NCI-H1436 treated with DMSO at 0.1 percent for 48 hours (cell line): ENCODE measurements at places on chromosomes 2 and 18.

DNA sequence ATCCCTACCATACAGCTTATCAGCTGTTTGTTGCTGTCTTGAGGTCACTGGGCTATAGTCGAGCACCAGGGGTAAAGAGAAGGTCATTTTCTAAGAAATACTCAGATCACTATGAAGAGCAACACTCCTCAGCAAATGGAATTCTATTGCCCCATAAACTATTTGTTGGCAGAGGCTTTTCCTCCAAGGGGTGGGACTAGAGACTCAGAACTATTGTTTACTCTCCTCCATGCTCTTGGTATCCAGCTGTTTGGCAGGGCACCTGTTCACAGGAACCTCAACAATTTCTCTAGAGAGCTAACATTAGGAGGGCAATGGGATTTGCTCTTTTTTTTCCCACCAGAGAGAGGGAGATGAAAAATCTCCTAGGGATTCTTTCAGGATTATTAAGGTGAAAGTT, 249.1 kb upstream of the SPRED2 start:
- no peak for DNase-seq

DNA sequence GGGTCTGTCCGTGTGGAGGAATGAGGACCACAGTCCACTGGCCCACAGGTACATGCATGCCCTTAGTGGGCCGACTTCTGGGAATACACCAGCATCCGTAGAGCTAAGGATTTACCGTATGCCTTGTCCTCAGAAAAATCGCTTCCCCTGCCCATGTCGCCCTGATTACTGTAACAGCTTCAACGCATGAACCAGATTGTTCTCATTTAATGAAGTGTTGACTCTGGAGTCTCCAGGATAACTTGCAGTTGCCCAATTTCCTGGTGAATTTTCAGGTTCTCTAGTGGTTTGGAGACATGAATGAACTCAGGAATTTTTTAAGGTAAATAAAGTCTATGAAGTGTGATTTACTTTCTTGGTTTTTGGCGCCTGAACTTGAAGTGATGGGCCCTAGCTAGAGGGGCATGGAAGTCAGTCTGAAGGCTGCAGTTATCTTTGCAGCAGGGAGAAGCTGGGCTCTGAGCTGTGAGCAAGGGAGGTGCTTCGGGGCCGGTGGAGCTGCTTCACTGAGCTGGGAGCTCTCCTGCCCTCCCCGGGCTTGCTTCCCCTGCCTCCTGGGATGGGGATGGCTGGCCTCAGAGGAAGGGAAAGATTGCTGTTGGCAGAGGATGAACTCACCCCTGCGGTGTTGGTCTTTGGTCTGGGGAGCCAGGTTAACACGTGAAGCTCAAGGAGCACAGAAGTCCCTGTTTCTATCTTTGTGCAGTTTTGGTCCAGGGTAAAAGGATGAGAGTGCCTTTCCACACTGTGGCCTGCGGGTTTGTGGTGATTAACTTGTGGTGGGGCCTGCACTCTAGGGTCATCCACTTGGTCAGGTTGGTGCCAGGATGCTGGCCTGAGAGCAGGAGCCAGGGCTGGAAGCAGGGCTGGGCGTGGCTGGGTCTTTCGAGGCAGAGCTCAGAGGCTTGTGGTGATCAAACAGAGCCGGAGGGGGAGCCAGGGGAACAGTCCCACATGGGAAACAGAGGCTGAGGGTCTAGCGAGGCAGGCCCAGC, 28.1 kb downstream of the TCF7L1 start:
- DNase-seq: no peak

- peak; percentile 38 for DNase-seq
Observed at GRCh38 chr2:66574701-66575624, 140.0 kb downstream of the MEIS1 start.

GRCh38 chr2:96811917-96812316, 4.2 kb upstream of the CNNM3 start:
- DNase-seq: no peak

DNA sequence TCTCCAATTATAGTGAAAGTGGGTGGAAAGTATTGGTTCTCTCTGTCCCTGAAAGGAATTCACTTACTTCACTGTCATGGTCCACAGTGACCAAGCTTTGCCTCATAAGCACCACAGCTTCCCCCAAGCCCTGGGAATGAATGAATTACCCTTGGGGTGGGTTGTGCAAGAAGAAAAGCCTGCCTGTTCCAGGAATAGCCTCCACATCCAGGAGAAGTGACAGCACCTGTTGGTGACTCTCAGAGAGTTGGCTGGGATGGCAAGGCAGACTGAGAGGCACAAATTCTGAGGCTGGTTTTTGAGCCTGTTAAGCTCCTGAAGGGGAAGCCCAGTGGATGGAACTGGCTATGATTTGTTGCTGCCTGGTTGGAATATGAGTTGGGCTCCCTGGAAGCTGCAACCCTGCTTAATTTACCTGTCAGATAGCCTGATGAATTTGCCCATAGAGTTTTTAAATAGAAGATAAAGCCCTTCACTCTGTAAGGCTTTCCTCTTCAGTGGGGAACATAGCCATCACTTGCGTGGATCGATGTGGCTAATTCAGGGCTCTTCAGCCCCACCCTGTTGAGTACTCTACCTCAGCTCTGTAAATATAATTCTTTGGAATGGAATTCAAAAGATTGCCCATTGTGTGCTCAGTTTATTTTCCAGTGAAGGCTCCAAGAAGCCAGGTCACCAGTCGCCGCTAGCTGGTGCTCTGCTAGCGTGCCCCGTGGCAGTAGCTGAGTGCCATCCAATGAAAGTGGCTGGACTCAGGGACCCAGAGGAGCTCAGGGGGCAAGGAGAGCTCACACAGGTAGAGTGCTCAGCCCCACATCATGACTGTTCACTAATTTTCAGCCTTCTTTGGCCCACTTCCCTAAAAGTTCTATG, 479.3 kb downstream of the IRS1 start:
- no peak for DNase-seq

DNA sequence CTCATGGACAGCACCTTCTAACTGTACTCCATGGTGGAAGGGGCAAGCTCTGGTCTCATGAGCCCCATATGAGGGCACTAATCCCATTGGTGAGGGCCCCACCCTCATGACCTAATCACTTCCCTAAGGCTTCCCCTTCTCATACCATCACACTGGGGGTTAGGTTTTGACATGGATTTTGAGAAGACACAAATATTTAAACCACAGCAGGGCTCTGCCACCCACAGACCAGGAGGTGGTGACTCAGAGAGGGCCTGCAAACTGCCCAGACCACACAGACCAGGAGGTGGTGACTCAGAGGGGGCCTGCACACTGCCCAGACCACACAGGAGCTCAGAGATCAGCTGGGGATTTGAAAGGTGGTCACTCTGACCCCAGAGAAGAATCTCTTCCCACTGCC, 222.0 kb downstream of the KLHL29 start:
- DNase-seq: no peak

DNA sequence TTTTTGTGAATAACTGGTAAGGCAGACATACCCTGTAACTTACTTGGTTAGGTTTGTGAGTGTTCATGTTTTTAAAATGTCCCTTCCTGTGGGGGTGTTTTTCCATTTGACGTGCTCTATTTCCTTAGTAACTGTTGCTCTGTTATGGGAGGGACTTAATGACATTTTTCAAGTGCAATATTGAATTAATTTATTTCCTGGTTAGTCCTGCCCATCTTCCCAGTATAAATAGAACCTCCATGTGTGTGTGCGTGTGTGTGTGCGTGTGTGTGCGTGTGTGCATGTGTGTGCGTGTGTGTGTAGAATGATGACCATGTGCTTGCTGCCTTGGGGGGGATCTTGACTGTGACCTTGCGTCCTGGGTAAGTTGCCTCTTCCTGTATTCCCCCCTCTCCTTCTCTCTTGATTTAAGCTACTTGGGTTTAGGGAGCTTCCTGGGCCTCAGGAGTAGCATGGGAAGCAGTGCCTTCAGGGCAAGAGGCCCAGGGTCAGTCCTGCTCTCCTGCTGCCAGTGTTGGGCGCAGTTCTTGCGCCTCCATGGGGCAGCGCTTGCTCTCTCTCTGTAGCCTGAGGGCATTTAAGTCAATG, 163.9 kb downstream of the LDLRAD4 start:
- DNase-seq: no peak

DNA sequence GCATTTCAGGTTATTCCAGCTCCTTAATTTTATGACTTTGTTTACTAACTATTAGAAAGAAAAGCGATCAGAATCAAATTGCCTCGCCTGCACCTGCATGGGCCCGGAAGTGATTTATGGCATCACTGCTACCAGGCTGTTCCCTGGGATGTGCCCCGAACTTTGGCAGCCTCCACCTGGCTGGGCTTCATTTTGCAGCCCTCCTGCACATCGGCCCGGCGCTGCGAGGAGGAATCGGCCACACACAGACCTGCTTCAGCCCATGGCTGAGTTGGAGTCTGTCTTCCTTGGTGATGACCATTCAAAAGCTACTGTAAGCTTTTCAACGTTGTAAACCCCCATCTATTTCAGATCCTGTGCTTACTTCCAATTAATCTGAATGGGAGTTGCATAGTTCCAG, 638.0 kb downstream of the RNF144A start:
- DNase-seq: no peak

- no peak for DNase-seq
Observed at GRCh38 chr2:198374375-198375082, 570.1 kb downstream of the PLCL1 start.

GRCh38 chr18:56516789-56517188, 121.6 kb downstream of the TXNL1 start:
- no peak for DNase-seq

- DNase-seq: no peak
Observed at GRCh38 chr2:155708071-155708470, 624.5 kb downstream of the NR4A2 start.

DNA sequence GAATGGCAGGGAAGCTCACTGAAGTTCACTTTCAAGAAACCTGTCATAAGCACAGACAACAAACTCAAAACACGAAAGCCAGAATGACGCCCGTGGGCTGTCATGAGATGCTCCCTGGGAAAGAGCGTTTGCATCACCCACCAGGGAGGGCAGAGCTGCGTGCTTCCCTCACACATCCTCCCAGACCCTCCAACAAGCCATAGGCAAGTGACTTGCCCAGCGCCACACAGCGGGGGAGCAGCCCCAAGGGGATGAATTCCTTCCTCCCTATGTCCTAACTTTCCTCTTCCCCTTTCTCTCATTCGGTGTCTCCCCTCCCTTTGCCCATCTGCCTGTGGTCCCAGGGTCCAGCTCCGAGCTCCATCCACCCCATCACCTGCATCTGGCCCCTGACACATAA, 10.7 kb downstream of the BIN1 start:
- no peak for DNase-seq

GRCh38 chr18:28574175-28574574, 397.2 kb upstream of the CDH2 start:
- DNase-seq: no peak

GRCh38 chr2:233449081-233449901, 95.0 kb downstream of the DGKD start:
- no peak for DNase-seq

DNA sequence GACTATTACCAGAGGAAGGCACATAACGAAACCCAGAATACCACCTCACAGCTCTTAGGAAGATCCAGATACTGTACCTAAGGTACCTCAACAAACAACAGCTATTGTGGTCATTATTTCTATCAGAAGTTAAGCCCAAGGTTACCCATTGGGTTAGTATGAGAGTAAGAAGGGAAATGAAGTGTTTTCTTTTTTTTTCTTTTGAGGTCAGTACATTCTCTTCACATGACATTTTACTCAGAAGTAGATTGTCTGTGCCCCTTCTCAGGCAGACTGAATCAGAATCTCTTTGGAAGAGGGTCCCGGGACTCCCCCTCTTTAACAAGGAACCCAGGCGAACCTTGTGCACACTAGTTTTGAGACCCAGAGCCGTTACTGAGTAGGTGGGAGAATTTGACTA, 233.7 kb upstream of the CXCR4 start:
- no peak for DNase-seq

DNA sequence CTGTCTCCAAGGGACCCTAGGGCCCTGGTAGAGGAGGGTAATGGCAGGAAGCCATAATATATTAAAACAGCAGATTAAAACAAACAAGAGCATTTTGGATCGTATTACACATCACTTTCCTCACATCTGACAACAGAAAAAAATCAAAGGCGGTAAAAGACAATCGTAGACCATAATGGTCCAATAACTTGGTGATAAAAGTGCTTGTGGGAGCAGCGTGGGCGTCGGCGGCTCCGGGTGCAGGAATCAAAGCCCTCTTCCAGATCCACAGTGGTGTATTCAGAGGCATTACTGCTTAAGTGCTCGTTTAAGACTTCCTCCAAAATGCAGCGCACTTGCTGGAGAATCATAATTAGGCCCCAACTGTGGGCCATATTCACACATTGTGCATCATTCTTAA, 68.0 kb downstream of the FECH start:
- no peak for DNase-seq

GRCh38 chr2:238891457-238892203, 43.7 kb downstream of the TWIST2 start:
- no peak for DNase-seq

DNA sequence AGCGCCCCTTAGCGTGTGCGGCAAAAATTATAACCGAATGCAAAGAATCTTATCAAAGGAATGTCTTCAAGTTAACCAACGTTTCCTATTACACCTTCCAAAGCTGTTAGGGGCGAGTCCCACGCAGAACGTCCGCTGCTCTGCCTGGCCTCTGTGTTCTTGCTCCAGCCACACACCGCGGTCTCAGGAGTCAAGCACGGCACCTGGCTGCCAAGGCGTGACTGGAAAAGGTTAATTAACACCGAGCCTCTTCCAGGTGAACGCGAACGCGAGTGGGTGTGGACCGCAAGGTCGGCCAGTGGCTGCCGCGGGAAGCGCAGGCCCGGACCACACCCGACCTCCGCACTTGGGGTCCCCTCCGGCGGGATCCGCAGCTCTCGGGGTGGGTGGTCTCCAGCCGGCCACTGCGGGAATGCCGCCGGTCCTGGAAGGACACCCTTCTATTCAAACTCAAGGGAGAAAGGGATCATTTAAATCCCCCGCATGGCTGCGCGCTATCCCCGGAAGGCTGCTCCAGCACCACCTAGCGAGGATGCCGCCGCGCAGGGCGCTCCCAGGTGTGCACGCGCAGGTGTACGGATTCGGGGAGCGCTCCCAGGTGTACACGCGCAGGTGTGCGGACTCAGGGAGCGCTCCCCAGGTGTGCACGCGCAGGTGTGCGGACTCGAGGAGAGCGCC, 830 bp downstream of the CYB5A start:
- no peak for DNase-seq

- no peak for DNase-seq
Observed at GRCh38 chr2:15988733-15989132, 48.4 kb downstream of the MYCN start.

DNA sequence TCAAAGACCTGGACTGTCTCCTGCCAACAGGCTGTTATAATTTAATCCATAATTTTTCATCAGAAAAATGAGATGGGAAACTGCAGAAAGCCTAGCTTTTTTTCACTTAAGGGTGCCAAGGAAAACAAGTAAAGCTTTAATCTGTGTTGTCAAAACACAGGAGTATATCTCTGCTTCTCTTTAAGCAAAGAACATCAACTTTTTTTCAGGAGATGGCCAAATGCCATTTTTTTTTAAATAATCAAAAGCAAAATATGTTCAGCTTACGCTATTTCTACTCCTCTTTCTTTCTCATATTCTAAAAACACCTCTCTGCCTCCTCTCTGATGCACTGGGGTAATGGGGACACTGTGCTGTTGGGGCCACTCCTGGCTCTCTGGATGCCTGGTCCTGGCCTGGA, 73.1 kb upstream of the NXPH2 start:
- DNase-seq: no peak

GRCh38 chr2:202911203-202911511, 316 bp downstream of the WDR12 start:
- DNase-seq: no peak
